T follicular helper cell (primary cell): ENCODE measurements at places on chromosomes 6 and 20.

DNA sequence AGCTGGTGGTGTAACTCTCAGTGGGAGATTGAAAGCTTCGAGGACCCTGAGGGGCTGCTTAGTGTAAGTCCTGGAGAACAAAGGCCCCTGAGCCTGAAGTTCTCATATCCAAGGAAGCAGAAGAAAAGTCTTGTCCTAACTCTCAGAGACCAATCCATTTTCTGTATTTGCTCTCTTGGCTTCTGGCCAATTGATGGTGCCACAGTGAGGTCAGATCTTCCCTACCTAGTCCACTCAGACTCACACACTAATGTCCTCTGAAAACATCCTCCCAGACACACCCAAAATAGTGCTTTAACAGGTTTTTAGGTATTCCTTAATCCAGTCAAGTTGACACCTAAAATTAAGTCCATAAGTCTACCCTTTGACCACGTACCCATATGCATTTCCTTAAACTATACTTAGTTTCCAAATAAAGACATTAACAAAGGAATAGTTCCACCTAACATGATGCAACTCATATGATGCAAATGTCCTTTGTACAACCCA, 29.4 kb downstream of the ZNF292 start:
- DNase-seq = no peak

DNA sequence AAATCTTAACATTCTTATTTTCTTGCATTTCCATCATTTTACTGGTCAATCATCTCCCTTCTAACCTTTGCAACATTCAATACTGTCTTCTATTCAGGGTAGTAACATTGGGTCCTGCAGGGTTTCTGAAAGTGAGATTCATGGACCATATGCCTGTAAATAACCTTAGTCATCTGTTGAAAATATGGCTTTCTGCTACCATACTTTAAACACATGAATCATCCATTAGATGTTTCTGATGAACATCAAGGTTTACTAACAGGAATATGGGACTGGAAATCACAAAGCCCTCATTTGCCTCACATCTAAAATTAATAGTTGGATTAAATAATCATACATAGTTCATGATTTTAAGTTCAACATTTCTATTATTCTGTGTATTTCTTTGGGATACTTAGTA, 475.9 kb upstream of the MARCKS start:
- no peak for DNase-seq

GRCh38 chr6:51027283-51028065, 208.8 kb downstream of the TFAP2B start:
- DNase-seq = no peak

- DNase-seq = no peak
These were observed 67.2 kb upstream of the RNF24 start for GRCh38 chr20:4082406-4083097.

DNA sequence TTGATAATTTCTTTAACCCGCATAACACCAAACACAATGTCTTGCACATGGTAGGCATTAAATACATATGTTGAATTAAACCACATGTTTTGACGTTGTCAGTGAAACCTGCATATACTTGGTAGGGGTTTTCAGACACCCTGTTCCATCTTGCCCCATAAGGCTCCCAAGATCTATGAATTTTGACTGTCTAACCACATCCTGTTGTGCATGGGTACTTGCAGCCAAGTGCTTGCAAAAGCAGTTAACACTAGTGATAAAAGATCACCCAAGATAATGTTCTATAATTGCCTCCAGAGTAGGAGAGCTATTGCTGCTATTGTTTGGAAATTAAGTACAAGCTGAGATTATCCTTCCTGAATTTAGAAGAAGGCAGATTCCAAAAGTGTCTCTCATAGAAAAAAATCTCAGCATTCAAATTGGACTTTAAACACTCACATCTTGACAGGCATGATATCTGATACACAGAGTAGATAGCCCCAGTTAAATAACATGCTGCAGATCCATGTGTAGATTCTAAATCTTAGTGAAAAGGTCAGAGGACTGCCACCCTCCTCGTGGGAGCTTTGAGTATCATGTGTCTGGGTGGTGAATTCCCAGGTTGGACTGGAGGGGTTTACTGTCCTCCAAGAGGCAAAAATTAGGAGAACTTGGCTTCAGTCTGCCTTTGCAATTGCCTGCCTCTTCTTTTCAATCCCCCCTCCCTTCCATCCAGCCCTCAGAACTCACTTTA, 25.8 kb upstream of the CCN6 start:
- DNase-seq = peak; percentile 43

- no peak for DNase-seq
These were observed 92.4 kb upstream of the B3GAT2 start for GRCh38 chr6:71049198-71049770.

GRCh38 chr6:36679043-36679833, 724 bp downstream of the CDKN1A start:
- DNase-seq = peak; percentile 9

DNA sequence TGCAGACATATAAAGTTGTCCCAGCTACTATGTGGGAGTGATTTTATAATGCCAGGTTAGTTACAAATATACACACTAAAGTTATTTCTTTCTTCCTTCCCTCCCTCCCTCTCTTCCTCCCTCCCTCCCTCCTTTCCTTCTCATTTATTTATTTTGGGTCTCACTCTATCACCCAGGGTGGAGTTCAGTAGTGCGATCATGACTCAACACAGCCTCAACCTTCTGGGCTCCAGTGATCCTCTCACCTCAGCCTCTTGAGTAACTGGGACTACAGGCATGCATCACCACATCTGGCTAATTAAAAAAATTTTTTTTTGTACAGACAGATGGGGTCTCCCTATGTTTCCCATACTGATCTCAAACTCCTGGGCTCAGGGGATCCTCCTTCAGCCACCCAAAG, 59.2 kb downstream of the PHF20 start:
- no peak for DNase-seq

DNA sequence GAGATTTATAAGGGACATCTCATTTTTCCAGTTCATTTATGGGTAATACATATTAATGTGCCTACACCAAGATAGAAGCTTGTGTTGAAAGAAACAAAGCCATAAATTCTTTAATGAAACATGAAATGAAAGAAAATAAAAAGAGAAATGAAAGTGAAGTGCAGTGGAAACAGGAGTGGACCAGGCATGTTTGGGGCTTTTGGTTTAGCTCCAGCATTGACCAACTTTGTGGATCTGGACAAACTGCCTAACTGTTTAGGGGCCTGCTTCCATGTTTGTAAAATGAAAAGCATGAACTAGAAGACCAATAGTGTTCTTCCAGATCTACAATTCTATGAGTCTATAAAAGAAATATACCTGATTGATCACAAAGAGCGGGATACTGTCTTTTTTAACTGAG, 124.9 kb downstream of the GJA10 start:
- no peak for DNase-seq

DNA sequence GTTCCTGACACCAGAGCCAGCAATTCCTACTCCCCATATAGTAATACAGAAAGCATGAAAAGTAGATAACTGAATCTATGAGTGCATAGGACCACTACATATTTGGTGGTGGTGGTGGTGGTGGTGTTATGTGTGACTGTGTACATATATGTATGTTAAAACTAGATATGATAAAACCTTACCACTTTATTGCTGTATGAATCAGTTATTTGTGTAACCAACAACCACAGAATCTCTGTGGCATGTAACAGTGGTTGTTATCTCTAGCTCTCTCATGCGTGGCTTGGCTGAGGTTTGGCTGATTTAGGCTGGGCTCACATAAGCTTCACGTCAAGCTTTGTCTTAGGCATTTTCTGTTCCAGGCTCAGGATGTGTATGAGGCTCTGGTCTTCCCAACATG, 55.7 kb downstream of the PLCB1 start:
- DNase-seq = no peak

DNA sequence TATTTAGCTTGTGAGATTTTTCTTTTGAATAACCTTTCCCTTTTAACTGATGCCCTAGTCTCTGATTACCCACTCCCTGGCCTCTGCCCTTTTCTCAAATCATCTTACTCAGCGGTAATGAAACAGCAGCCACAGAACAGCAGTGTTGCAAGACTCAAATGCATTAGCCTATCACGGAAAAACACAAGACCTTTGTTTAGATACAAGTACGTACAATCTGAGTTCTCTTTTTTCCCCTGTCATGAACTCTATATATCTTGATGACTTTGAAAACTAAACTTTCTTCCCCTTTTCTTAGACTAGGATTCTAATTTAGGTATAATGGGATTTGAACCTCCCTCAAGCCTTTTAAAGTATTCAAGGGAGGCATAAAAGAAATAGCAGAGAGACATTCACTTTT, 1034.9 kb downstream of the EYS start:
- no peak for DNase-seq

DNA sequence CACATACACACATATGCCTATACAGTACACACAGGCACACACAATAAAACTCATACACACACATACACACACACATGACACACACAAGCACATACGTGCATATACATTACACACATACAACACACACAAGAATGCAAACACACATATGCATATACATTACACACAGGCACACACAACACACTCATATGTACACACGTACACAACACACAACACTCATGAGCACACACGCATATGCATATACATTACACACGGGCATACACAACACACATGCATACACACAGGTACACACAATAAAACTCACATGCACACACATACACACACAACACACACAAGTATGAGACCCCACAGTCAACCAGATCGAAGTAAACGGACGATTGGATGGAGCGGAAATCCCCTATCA, 238.2 kb downstream of the ERMARD start:
- DNase-seq = no peak
